Adrenal gland (tissue), 19 donors: ENCODE measurements at places on chromosomes 6 and 20. TPM values are rescaled to one million over a fixed set of nuclear protein-coding genes. Genes with fewer than 3 reads are reported as not detected.

TAP2 gene
- 24.3 TPM for polyA plus RNA-seq

SLC22A16 gene
- not detected for polyA plus RNA-seq

PRR18 gene
- not detected for polyA plus RNA-seq

DEFB124 gene
- polyA plus RNA-seq, result not detected

PNRC1 gene
- 116 TPM for polyA plus RNA-seq

MYH7B gene
- polyA plus RNA-seq, result 9.6 TPM

- no peak for DNase-seq
Measured at GRCh38 chr6:129843573-129843972, 17.5 kb downstream of the TMEM244 start.

- no peak for DNase-seq
Measured at GRCh38 chr6:147322299-147323162, 118.3 kb downstream of the STXBP5 start.

DNA sequence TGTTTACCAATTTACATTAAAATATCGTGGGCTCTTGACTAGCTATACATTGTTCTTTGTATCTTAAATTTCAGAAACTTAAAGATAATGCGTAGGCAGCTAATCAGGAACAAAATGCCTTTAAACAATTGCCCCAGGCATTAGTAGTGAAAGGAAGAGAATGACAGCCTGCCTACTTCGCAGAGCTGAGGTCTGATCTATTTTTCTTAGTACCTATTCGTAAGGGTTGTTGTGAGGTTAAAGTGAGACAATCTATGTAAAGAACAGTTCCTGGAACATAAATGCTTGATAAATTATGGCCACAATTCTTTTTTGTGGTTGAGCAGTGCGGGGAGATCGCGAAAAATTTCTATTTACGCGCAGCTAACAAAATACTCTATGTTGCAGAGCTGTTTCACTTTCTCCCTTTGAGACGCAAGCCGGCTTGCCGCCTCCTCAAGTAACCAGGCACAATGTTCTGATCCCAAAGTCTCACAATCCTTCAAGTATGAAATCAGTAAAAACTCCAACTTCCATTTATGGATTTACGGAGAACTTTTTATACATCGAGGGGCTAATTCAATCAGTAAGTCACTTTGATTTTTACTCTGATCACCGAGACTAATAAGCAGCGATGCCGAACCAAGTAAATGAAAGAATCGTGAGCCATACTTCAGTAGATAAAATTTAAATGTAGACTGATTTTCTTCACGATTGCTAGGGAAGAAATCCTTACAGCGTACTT, 878 bp upstream of the PNRC1 start:
- DNase-seq, result peak; percentile 86

- DNase-seq, result no peak
Measured at GRCh38 chr6:142568857-142569597, 267.2 kb downstream of the ADGRG6 start.

- DNase-seq, result peak; percentile 89
Measured at GRCh38 chr6:43454696-43455530, 435 bp downstream of the DLK2 start.

- no peak for DNase-seq
Measured at GRCh38 chr6:53020005-53020744, 25.1 kb upstream of the GSTA4 start.

DNA sequence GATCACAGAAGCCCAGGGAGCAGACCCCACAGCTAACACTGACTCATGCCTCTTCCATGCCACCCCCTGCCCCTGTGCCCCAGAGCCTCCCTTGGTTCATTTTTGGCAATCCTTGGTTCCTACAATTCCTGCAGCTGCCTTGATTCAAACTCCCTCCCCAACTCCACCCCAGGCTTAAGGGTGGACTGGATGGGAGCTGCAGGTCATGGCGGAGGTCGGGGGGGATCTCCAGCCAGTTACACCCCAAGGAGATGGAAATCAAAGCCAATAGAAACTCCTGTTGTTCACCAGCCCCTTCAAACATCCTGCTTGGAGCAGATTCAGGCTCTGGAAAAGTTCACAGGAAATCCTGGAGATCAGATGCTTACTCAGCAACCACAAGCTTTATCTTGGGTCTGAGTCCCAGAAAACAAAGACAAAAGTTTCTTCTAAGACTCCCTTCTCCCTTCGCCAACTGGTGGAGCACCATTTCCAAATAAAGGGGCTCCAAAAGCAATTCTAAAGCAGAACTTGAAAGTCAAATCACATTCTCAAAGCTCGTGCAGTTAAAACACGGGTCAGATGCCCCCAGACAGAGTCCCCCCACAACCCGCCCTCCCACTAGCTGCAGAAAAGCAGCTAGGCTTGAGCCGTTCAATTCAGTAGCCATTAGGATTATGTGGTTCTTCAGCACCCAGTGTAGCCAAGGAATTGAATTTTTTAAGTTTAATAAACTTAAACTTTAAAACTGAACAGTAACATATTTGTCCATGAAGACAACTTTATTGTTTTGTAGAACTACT, 149.5 kb downstream of the ANKRD60 start:
- DNase-seq, result no peak

DNA sequence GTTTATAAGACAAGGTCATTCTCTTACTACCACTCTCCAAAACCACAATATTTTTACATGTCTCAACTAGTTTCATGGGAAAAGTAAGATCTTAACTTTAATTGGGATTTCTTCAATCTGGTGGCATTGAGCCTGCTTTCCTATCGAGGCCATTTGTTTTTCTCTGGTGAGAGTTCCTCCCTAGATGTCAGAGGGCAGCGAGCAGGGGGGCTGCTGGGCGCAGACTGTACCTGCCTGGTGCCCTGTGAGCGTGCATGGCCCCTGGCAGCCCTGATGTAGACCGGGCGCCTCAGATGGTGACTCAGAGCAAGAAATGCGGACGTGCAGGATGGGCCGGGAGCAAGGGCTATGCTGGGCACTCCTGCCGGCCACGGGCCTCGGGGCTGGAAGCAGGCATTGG, 27.2 kb downstream of the ERMARD start:
- no peak for DNase-seq

DNA sequence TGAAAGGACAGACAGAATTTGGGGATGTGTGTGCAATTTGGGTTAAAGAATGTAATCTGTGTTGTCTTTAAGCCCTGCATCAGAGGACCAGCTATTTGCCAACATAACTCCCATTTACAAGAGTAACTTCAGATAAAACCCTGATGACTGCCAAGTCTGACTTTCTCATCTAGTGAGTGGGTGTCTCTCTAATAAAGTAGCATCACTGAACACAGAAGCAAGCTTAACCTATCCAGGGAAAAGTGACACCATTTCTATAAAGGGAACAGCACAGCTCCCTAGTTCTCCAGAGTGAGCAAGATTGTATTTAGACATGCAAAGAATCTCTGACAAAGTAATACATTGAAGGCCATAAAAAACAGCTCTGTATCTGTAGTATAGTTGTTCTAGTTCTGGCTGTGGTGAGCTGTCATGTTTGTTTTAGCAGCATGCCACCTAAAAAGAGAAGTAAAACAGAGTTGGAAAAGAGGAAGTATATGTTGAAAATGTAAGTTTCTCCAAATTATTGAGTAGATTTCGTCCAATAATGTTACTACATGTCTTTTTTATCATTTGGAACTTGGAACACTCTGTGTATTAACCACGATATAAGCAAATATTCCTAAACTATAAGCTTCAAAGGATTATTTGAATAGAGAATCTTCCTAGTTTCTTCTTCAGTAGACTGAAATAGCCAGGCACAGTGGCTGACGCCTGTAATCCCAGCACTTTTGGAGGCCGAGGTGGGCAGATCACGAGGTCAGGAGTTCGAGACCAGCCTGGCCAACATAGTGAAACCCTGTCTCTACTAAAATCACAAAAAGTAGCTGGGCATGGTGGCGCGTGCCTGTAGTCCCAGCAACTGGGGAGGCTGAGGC, 8.8 kb upstream of the PIM1 start:
- no peak for DNase-seq
